Immature natural killer cell (primary cell): ENCODE measurements at places on chromosomes 1 and 21. TPM values are rescaled to one million over a fixed set of nuclear protein-coding genes. Genes with fewer than 3 reads are reported as not detected.

PLA2G2A gene
- not detected for polyA plus RNA-seq

KRTAP7-1 gene
- not detected for polyA plus RNA-seq

DPT gene
- not detected for polyA plus RNA-seq

RNF2 gene
- polyA plus RNA-seq: 19.1 TPM

AHDC1 gene
- 6.3 TPM for polyA plus RNA-seq

MLLT11 gene
- 4.2 TPM for polyA plus RNA-seq

OR6P1 gene
- polyA plus RNA-seq: not detected

LCE1B gene
- not detected for polyA plus RNA-seq

TEDDM1 gene
- polyA plus RNA-seq: not detected

KMO gene
- not detected for polyA plus RNA-seq

UBIAD1 gene
- polyA plus RNA-seq: 17.9 TPM

FAM72D gene
- not detected for polyA plus RNA-seq

DNA sequence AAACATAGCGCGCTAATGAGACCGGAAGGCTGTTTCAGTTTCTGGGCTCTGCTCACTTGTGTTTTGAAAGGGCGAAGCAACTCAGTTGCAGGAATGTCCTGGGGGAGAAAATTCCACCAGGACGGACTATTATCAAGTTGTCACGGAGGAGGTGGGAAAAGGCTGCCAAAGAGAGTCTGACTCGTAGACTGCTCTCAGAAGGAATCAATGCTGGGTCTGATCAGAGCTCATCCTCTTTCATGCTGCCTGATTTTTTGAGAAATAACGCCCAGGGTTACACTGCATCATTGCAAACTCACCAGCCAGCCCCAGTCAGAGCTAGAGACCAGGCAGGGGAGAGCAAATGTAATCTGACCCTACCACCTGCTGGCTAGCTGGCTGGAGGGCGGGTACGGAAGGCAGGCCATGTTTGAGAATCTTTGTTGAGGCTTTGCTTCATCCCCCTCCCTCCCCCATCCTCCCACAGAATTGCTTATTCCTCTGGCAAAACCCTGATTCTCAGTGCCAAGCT is 36.4 kb upstream of the BCL9 start:
- no peak for DNase-seq
- H3K4me3 ChIP-seq: no peak overlapping the region
- no peaks in the 10 kb centered on the region for H3K27me3 ChIP-seq
- no peak overlapping the region for H3K27ac ChIP-seq
- H3K4me1 ChIP-seq: no peaks in the 10 kb centered on the region
- H3K36me3 ChIP-seq: no peaks in the 10 kb centered on the region

DNA sequence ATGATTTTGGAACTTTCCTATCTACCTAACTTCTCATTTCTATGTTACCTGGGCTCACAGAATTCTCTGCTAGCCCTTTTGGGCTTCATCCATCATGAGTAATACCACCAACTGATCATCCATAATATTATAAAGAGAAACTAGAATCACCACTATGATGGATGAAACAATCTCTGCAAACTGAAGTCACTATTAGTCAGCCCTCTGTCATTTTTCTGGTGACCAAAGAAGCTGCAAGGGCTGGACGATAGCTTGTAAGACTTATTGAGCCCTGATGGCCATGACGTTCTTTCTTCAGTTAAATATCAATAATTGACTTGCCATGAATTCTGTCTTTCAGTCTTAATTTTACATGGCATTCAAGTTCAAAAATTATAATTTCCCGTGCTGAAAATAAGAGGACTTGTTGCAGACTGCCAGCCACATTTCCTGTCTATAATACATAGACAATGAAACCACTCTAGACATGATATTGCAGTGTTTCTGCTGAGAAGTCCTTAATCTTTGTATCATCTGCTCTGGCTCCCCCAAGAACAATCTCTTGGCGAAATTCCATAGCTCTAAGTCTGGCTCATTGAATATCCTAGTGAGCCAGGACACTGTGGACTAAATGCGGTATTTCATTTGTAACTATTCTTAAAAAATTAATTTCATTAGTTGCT is 655.0 kb upstream of the CAMK1G start:
- peaks cover 2% of the 10 kb centered on the region for H3K27me3 ChIP-seq
- H3K4me3 ChIP-seq: no peak overlapping the region
- no peak overlapping the region for H3K27ac ChIP-seq
- no peak for DNase-seq
- no peaks in the 10 kb centered on the region for H3K36me3 ChIP-seq

DNA sequence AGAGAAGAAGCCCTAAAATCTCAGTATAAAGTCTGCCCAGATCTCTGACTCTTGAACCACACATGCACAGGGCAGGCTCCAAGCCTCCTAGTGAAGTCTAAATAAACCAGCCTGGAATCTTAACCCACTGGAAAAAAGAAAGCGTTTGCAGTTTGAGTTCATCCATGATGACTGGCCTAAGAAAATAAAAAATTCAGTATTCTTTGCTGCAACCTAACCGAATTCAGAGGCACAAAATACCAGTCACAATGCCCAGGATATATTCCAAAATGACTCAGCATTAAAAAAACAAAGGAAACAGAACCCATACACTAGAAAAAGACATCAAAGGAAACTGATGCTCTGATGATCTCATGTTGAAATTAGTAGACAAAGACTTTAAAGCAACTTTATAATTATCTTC is 269.2 kb downstream of the SDCCAG8 start:
- peaks cover 10% of the 10 kb centered on the region for H3K27me3 ChIP-seq
- H3K36me3 ChIP-seq: peaks cover 5% of the 10 kb centered on the region
- H3K4me1 ChIP-seq: peaks cover 46% of the 10 kb centered on the region
- no peak for DNase-seq
- no peak overlapping the region for H3K4me3 ChIP-seq

DNA sequence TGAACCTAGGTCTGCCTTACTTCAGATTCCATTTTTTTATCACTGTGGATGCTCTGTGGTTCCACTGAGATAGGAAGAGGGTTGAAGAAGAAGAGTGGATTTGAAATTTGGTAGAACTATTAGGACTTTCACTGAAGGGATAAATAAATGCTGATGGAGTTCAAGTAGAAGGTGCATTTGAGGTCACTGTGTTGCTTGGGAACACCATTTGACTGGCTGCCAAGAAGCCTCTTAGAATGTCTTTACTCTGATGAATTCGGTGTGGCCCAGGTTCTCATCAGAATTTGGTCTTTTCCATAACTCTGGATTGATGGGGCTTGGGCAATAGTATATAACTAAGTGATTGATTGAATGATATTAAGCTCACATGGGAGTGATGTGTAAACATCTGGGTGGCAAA is 11.9 kb downstream of the XPR1 start:
- no peak overlapping the region for H3K27ac ChIP-seq
- no peaks in the 10 kb centered on the region for H3K27me3 ChIP-seq
- H3K4me1 ChIP-seq: no peaks in the 10 kb centered on the region
- DNase-seq: no peak
- no peaks in the 10 kb centered on the region for H3K36me3 ChIP-seq
- H3K4me3 ChIP-seq: no peak overlapping the region

GRCh38 chr1:206729507-206729906 is 41.1 kb upstream of the IL19 start:
- DNase-seq: peak; percentile 37
- peaks cover 26% of the 10 kb centered on the region for H3K36me3 ChIP-seq
- peak overlapping the region; percentile 60 for H3K4me3 ChIP-seq
- no peak overlapping the region for H3K27ac ChIP-seq
- H3K4me1 ChIP-seq: peaks cover 78% of the 10 kb centered on the region

DNA sequence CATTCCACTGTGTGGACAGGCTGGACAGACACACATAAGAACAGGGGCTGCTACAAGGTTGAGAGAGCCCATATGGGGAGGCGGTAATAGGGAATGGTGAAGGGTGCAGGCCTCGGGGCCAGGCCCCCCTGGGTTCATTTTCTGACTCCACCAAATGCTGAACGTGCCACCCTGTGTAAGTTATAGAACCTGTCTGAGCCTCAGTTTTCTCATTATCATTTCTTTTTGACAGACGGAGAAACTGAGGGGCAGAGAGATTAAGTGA is 569.5 kb downstream of the PTPRU start:
- H3K4me1 ChIP-seq: no peaks in the 10 kb centered on the region
- H3K4me3 ChIP-seq: no peak overlapping the region
- no peak overlapping the region for H3K27ac ChIP-seq
- H3K27me3 ChIP-seq: peaks cover 1% of the 10 kb centered on the region
- DNase-seq: no peak

- H3K27ac ChIP-seq: peak overlapping the region; percentile 94
- peak overlapping the region; percentile 96 for H3K4me3 ChIP-seq
- no peaks in the 10 kb centered on the region for H3K36me3 ChIP-seq
- DNase-seq: no peak
- peaks cover 9% of the 10 kb centered on the region for H3K27me3 ChIP-seq
- H3K4me1 ChIP-seq: peaks cover 24% of the 10 kb centered on the region
These were observed 674 bp upstream of the ATXN7L2 start for GRCh38 chr1:109482791-109483671.

- H3K27me3 ChIP-seq: no peaks in the 10 kb centered on the region
- no peak for DNase-seq
- H3K36me3 ChIP-seq: peaks cover 29% of the 10 kb centered on the region
- H3K4me3 ChIP-seq: no peak overlapping the region
- H3K4me1 ChIP-seq: peaks cover 30% of the 10 kb centered on the region
These were observed 37.9 kb upstream of the MPZL1 start for GRCh38 chr1:167683641-167684502.

- H3K27ac ChIP-seq: no peak overlapping the region
- H3K4me1 ChIP-seq: no peaks in the 10 kb centered on the region
- H3K36me3 ChIP-seq: no peaks in the 10 kb centered on the region
- H3K4me3 ChIP-seq: no peak overlapping the region
- peaks cover 10% of the 10 kb centered on the region for H3K27me3 ChIP-seq
These were observed 8.8 kb downstream of the RAB7B start for GRCh38 chr1:205994346-205994745.

DNA sequence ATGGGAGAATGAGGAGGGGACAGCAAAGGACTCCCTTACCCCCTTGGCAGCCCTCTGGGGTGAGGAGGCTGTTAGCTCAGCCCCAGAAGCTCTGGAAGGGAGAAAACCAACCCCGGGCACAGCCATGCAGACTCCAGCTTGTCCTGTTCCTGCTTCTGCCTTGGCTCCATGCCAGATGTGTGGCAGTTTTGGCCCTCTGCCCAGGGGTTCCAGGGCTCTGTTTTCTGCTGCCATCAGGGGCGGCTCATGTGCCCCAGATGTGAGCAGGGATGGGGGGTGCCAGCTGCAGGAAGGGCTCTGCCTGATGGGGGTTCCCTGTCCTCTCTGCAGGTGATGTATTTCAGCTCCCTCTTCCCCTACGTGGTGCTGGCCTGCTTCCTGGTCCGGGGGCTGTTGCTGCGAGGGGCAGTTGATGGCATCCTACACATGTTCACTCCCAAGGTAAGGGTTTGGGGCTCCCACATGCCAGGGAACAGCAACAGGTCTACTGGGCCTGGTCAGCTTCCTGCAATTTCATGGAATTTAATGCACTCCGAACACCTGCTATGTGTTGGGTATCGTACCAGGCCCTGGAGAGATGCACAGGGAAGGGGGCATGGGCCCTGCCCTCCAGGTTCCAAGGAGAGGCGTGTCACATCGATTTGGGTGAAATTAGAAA is 26.1 kb downstream of the SLC6A17 start:
- no peaks in the 10 kb centered on the region for H3K36me3 ChIP-seq
- peaks cover 10% of the 10 kb centered on the region for H3K27me3 ChIP-seq
- H3K27ac ChIP-seq: no peak overlapping the region

- H3K4me3 ChIP-seq: no peak overlapping the region
- H3K27me3 ChIP-seq: no peaks in the 10 kb centered on the region
- H3K27ac ChIP-seq: no peak overlapping the region
- no peak for DNase-seq
- no peaks in the 10 kb centered on the region for H3K36me3 ChIP-seq
- no peaks in the 10 kb centered on the region for H3K4me1 ChIP-seq
These were observed 16.2 kb upstream of the OR2T10 start for GRCh38 chr1:248613742-248614141.

DNA sequence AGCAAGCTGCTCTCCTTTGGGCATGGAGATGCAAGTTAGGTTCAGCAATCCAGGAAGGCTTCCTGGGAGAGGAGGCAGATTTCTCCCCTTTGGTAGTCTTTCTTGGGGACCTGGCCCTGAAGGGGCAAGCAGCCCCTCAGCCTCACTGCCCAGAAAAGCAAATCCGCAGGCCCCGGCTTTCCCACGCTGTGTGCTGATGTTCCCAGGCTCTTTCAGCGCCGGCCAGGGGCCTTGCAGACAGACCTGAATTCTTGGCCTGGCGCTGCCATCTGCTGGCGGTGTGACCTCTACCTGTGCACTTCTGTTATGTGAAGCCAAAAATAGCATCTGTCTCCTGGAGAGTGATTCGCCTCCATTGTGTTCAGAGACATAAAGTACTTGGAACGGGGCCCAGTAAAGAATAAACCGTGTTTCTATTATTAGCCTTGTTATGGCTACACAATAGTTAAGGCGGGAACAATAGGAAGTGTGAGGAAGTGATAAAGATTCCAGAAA is 64.8 kb downstream of the ALPL start:
- H3K36me3 ChIP-seq: no peaks in the 10 kb centered on the region
- no peak for DNase-seq
- H3K4me3 ChIP-seq: no peak overlapping the region
- no peak overlapping the region for H3K27ac ChIP-seq
- H3K4me1 ChIP-seq: no peaks in the 10 kb centered on the region
- peaks cover 8% of the 10 kb centered on the region for H3K27me3 ChIP-seq

- no peak overlapping the region for H3K27ac ChIP-seq
- no peak for DNase-seq
- no peak overlapping the region for H3K4me3 ChIP-seq
- peaks cover 7% of the 10 kb centered on the region for H3K27me3 ChIP-seq
These were observed 99.1 kb upstream of the ERG start for GRCh38 chr21:38597421-38597820.

- no peak for DNase-seq
- no peak overlapping the region for H3K27ac ChIP-seq
- no peaks in the 10 kb centered on the region for H3K36me3 ChIP-seq
- no peaks in the 10 kb centered on the region for H3K4me1 ChIP-seq
- peaks cover 2% of the 10 kb centered on the region for H3K27me3 ChIP-seq
These were observed 95.9 kb downstream of the LMO4 start for GRCh38 chr1:87424541-87424940.

- H3K36me3 ChIP-seq: no peaks in the 10 kb centered on the region
- peak; percentile 36 for DNase-seq
- peaks cover 21% of the 10 kb centered on the region for H3K27me3 ChIP-seq
- peaks cover 71% of the 10 kb centered on the region for H3K4me1 ChIP-seq
- H3K27ac ChIP-seq: peak overlapping the region; percentile 99
- peak overlapping the region; percentile 91 for H3K4me3 ChIP-seq
These were observed 948 bp downstream of the STK40 start for GRCh38 chr1:36384542-36385409.

- peaks cover 10% of the 10 kb centered on the region for H3K4me1 ChIP-seq
- H3K27ac ChIP-seq: no peak overlapping the region
These were observed 5.8 kb upstream of the DDX59 start for GRCh38 chr1:200675588-200675852.

DNA sequence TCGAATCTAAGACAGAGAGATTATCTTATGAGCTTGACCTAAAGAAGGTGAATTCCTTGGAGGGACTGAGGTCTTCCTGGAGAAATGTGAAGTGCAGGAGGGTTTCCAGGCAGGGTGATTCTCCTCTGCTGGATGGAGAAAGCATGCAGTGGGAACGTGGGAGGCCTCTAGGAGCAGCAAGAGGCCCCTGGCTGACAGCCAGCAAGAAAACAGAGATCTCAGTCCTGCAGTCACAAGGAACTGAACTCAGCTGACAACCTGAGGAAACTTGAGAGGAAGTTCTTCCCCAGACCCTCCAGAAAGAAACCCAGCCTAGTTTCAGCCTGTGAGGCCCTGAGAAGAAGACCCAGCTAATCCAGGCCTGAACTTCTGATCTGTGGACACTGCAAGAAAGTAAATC is 345.9 kb downstream of the FAM72C start:
- DNase-seq: no peak
- H3K36me3 ChIP-seq: no peaks in the 10 kb centered on the region
- H3K27me3 ChIP-seq: peaks cover 2% of the 10 kb centered on the region

GRCh38 chr1:203453616-203454015 is 22.0 kb upstream of the PRELP start:
- no peak overlapping the region for H3K4me3 ChIP-seq
- peaks cover 16% of the 10 kb centered on the region for H3K27me3 ChIP-seq
- no peak for DNase-seq
- H3K4me1 ChIP-seq: no peaks in the 10 kb centered on the region
- H3K27ac ChIP-seq: no peak overlapping the region
- H3K36me3 ChIP-seq: no peaks in the 10 kb centered on the region
